ENCODE measurements at places on chromosomes 16 and 17.

GRCh38 chr17:33776304-33776703, 478.8 kb upstream of the CCL2 start:
- DNase-seq = no peak

DNA sequence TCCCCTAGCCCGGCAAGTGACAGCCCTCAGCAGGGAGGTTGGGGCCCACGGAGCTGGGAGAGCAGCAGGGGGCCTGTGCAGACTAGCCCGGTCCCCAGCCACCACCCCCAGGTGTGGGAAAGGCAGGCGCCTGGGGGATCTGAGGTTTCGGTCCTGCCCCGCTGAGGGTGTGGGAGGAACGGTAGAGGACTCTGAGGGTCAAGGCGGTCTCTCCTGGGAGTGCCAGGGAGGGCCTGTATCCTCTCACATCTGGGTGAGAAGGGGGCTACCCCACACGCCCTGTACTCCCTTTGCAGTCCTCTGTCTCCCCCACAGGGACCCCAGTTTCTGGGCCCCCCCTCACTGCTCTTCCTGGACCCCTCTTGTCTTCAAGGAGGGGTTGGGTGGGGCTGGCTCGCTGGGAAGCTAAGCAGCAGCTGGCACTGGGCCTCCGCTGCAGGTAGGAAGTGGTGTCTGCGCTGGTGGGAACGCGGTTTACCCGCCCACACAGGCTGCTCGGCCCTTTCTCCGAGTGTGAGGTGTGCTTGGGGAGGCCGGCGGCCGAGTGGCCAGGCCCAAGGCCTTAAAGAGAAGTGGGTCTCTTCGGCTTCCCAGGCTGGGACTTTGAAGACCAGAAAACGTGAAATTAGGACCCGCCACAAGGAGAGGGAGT, 15.4 kb downstream of the CD7 start:
- peak; percentile 67 for DNase-seq

GRCh38 chr17:4485676-4486646, 12.7 kb upstream of the SPNS2 start:
- no peak for DNase-seq

GRCh38 chr16:49534901-49535610, 161.5 kb downstream of the C16orf78 start:
- no peak for DNase-seq

DNA sequence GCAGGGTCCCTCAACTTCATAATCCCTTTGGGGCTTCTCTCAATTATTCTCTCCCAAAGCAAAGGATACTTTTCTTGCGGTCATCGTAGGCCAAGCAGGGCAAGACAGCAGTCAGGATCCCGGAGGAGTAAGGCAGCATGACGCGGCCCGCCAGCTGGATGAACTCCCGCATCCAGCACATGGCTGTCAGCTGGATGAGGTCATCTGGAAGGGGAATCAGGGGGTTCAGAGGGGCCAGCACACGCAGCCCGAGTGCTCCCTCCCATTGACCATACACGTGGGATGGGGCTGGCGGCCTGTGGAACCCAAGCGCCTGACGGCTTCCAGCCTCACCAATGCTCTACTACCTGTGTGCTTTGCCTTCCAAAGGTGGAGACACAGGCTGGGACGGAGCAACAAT, 19.2 kb downstream of the VAC14 start:
- DNase-seq = peak; percentile 32

DNA sequence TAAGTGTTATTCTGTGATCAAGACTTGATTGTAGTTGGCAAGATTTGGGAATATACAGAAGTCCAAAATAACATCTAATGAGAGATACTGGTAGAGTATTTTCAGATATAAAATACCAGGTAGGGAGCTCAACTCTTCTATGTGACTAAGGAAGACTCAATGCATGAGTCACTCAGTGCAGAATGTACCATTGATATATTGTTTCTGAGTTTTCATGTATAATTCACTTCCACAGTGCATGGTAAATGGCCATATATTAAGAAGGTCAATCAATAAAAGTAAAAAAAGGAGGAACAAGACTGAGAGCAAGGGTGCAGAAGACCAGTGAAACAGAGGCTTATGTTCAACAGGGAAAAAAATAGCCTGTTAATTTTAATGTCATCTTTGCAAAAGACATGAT, 1387.9 kb downstream of the CDH8 start:
- no peak for DNase-seq

- no peak for DNase-seq
These were observed 4.3 kb downstream of the GDE1 start for GRCh38 chr16:19517424-19518089.

DNA sequence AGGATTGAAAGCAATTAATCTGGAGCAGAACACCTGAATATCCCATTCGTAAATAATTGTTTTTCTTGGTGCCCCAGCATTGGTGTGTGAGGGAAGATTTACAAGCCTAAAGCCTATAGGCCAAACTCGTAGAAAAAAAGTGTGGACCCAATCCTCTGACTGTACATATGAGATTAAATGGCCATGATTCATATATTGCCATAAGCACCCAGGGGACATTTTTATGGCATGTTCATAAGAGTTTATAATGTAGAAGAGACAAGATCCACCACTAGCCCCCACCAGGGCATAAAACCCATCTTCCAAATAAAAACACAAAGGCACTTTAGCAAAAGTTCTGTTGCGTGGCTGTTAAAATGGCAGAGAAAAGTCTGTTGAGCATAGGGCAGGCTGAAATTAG, 15.5 kb upstream of the SALL1 start:
- DNase-seq = no peak

- DNase-seq = no peak
These were observed 45.1 kb upstream of the ABCC11 start for GRCh38 chr16:48292452-48292851.

DNA sequence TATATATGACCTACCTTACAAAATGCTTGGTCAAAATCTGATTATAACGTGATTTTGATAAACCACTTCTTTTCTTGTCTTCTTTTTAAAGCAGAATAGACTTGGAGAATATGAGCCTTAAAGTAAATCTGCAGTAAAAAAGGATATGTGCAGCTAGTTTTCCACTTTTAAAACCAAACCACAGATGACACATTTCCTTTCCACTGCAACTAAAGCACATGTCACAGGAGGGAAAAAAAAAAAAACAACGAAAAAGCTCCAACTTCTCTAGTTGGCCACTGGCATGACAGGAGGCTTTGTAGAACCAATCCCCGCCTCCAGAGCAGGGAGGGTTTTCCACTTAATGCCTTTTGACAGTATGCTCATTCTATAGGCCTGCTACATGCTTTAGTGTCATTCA, at the start of gene EVI2A:
Gene EVI2A, minus strand, starts transcription at position 142 of the 400 bp plus-strand sequence. CDS start 2,609 bp downstream, outside the sequence.
- DNase-seq = no peak

DNA sequence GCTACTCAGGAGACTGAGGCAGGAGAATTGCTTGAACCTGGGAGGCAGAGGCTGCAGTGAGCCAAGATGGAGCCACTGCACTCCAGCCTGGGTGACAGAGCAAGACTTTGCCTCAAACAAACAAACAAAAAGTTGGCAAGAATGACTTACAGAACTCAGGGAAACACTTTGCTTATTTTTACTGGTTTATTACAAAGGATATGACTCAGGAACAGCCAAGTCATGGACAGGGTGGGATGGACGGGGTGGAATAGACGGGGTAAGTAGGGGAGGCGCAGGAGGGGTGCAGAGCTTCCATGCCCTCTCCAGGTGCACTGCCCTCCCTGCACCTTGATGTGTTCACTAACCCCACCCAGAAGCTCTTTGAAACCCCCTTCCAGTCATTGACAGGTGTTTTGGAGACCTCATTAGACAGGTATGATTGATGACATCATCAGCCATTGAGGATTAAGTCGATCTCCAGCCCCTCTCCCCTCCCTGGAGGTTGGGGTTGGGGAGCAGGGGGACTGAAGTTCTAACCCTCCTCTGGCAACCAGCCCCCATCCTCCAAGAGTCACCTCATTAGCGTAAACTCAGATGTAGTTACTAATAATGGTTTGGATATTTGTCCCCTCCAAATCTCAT, 41.3 kb upstream of the ZCCHC14 start:
- no peak for DNase-seq

DNA sequence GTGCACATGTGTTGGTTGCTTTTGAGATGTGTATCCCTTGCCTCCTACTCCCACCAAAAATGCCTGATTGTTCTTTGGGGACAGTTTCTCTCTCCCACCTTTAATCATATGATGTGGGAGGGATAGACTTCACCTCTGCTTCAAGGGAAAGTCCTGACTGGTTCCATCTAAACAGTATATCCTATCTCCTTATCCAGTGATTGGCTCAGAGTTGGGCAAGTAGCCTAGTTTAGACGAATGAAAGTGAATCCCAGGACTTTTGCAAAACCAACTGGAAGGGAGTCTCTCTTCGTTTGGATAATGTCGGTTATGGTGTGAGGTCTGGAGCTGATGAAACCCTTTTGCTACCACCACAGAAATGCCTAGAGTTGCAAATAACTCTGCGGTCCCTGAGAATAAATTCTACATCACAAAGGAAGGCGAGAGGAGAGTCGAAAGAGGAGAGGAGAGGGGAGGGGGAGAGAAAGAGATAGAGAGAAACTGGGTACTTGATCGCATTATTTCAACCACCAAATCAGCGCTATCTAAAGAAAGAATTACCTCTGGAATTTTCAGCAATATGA, 77.1 kb upstream of the SALL1 start:
- no peak for DNase-seq

DNA sequence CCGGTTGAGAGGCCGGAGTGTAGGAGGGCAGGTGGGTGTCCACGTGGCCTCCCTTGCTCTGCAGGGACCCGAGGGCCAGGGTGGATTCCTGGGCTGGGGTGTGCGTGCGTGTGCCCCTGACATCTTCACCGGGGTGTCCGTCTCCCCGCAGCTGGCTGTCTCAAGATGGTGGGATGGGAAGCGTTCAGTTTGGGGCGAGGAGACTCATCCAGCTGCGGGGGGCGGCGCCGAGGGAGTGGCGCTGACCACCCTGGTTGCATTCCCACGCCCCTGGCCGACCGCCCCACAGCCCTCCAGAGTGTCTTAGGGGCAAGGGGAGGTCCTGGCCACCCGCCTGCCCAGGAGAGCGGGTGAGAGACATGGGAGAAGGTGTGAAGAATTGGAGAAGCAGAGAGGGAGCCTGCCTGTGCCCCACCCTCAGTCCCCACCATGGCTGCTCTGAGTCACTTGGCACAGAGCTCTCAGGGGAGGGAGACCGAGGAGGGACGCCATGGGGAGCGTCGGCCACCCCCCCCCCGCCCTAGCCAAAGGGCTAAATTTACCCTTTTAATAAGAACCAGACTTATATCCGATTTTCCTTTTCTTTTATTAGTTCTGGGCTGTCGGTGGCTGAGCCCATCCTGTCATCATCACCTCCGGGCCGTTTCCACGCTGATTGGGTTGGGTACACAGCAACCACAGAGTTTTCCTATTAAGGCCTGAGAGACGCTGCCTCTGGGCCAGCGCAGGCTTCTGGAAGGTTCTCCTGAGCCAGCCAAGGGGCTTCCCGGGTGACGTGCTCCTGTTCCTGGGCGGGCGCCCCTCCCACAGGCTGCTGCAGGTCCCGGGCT, 22.0 kb downstream of the BAHCC1 start:
- DNase-seq = no peak

- no peak for DNase-seq
These were observed 199.1 kb downstream of the FOXL1 start for GRCh38 chr16:86777381-86777946.

GRCh38 chr16:85289760-85290625, 177.7 kb upstream of the CIBAR2 start:
- DNase-seq = no peak

- no peak for DNase-seq
These were observed 30.9 kb downstream of the PAFAH1B1 start for GRCh38 chr17:2624292-2624731.

DNA sequence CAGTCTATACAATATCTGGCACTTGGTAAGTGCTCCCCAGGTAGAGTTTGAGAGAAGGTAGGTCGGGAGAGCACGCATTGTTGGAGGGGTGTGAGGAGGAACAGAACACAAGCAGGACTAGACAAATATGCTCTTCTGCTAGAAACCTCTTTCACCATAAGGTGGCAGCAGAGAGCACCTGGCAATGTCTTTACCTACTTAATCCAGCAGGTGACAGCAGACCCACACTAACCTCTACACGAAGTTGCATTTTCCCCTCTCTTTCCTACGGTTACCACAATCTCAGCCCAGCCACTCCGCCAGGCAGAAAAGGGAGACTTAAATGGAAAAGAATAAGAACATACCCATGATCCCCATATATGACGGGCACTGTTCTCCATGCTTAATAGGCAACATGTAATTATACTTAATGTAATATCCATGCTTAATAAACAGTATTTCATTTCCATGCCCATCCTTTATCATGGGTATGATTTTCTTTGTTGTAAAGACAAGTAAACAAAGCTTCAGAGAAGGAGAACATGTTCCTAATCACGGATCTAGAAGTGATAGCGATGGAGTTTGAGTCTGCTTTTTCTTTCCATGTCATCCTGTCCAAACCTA, 55.1 kb upstream of the CCL2 start:
- DNase-seq = no peak

DNA sequence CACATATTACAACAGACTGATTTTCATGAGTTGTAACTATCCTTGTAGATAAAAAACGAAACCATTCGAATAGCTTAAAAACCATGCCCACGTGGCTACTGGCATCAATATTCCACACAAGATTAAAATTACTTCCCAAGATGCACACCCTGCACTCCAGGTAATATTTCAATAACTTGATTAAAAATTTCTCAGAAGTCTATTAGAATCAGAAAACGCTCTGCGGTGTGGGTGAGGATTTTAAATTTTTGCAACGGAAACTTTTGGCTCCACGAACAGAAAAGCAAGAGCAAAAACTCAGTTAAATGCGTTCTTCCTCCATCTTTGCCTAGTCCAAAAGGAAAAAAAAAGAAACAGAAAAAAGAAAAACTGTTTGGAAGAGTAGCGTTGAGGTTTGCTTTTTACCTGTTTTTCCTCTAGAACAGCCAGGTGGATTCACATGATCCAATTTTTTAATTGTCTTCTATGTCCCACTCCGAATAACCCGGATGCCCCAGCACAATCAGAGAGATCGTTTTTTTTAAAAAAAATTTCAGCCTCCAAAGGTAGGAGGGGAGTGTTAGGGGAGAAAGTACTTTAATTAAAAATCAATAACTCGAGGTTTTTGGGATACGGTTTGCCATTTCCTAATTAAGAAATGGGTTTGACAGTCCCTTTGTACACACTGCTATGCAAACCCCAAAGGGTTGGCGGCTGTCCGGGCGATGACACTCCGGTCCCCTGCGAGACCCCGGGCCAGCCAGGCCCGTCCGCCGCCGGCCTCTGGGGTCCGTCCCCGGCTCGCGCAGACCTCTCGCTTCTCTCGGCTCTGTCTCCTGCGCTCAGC, 708 bp upstream of the NFAT5 start:
- no peak for DNase-seq

GRCh38 chr17:79691931-79692330, 38.8 kb upstream of the ENPP7 start:
- DNase-seq = no peak

DNA sequence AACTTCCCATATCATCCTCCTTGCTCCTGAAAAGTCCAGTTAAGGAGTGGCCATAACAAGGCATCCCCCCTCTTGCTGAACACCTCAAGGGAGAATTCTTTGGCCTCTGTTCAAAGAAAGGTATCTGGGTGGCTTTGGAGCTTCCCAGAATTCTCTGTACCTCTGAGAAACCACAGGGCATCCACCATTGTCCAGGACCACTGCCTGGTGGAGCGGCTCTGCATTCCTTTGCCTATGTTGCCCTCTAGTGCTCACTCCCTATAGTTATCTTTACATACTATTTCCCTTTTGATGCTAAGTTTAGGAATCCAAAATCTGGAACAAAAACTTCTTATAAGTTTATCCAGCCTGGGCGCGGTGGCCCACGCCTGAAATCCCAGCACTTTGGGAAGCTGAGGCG, 30.3 kb downstream of the CHD9NB start:
- no peak for DNase-seq

- no peak for DNase-seq
These were observed 787 bp downstream of the LHX1 start for GRCh38 chr17:36937959-36938565.

- DNase-seq = no peak
These were observed 69.3 kb downstream of the IRF8 start for GRCh38 chr16:85968041-85968920.
